Right renal pelvis (tissue), 4 donors: ENCODE measurements at places on chromosomes 7 and 10.

GRCh38 chr7:12030116-12030515 is 181.0 kb upstream of the TMEM106B start:
- DNase-seq = no peak

DNA sequence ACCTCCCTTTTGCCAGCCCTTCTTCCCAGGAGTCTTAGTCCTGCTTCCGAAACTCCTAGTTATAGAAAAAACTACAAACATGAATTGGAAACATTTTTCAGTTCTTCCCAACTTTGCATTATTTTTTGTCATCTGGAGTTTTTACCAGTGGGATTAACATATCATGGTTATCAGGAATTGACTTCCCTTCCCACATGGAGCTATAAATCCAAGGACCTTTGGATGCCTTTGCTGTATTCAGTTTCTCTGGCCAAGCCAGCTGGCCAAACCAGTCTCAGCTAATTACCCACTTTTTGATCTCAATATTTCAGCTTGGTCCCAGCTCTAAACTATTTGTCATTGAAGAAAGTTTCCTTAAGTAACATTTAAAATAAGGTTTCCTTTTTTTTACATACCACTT is 570.6 kb downstream of the SORCS1 start:
- no peak for DNase-seq

DNA sequence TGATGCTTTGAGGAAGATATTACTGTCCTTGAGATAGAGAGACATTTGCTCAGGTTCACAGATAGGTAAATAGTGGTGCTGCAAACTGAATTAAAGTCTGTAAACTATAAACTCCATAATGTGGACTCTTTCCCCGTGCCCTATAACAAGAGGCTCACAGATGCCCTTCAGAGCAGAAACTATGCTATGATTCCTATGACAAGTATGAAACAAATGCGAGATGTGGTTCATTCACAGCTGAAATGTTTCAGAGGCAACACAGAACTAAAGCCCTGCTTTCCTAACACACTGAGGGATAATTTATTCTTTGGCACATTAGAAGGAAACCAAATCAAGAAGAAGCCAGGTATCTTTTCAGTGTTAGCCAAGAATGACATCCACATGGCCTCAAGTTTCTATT is 13.4 kb downstream of the CHUK start:
- DNase-seq = no peak

- peak; percentile 60 for DNase-seq
These were observed 33.8 kb upstream of the RBM20 start for GRCh38 chr10:110610308-110610774.

DNA sequence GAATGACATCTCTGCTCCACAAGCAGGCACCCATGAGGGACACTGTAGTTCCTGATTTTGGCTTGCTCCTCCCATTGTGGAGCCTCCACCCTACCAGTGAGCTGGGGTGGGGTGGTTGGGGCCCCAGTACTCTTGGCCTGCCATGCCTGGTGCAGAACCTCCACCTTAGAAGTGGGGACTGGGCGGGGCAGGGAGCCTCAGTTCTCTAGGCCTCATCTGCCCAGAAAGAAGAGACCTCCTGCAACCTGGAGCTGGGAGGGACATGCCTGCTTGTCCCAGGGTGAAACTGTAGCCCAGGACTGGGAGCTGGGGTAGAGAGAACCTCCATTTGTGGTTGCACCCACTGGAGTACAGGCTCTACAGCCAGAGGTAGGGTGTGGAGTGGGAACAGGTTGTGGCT is 14.4 kb downstream of the RAMP3 start:
- no peak for DNase-seq

GRCh38 chr10:79159785-79160184 is 91.0 kb downstream of the ZMIZ1 start:
- no peak for DNase-seq

GRCh38 chr10:122077311-122077875 is 88.4 kb downstream of the TACC2 start:
- no peak for DNase-seq

DNA sequence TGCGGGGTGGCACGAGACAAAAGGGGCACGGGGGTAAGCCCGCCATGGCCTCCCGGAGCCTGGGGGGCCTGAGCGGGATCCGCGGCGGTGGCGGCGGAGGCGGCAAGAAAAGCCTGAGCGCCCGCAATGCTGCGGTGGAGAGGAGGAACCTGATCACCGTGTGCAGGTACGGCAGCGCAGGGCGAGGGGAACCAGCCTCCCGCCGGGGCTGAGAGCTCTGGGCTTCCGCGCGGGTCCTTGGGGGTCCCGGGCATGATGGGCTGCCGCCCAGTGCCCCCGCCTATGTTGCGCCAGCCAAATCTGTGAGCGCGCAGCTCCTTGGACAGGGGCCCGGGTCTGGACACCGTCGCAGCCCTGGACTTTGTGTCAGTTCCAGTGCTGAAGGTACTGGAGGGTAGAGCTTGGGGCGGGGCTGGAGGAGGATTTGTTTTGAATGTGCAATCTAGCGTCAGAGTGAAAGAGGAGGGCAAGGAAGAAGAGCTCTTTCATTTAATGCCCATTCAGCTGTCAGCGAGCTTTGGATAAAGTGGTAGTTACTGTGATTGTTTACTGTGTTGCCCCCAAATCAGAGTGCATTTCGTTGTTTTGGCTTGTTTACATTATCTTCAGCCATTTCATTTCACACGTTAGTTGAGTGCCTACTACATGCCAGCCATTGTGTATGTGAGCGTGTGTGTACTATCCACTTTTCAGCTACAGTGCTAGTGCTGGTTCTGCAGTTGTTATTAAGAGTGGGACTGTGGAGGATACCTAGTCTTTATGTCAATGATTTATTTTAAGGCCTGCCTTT is 777 bp downstream of the RUNDC3B start:
- DNase-seq = peak; percentile 27

- DNase-seq = no peak
These were observed 179.2 kb upstream of the CDCA7L start for GRCh38 chr7:22124941-22125340.

DNA sequence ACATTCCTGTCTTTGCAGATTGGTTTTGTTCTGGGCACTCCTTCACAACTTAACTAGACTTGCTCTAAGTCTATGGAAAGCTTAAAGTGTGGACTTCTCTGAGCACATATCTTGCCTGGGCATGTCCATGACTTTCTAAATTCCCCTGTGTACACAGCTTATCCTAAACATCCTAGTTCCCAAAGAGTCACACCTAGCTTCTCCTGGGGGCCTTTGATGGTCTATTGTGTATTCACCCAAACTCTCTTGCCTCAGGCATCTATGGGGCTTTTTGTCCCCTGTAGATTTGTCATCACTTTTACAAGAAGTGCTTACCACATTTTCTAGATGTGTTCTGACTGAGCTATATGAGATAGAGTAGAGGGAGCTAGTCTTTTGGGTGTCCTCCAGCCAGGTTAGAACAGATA is 12.2 kb upstream of the ZNF488 start:
- DNase-seq = no peak

- DNase-seq = no peak
These were observed 9.1 kb downstream of the RASSF4 start for GRCh38 chr10:44968500-44969400.

- no peak for DNase-seq
These were observed 326.3 kb downstream of the DNAJB6 start for GRCh38 chr7:157662981-157663716.

DNA sequence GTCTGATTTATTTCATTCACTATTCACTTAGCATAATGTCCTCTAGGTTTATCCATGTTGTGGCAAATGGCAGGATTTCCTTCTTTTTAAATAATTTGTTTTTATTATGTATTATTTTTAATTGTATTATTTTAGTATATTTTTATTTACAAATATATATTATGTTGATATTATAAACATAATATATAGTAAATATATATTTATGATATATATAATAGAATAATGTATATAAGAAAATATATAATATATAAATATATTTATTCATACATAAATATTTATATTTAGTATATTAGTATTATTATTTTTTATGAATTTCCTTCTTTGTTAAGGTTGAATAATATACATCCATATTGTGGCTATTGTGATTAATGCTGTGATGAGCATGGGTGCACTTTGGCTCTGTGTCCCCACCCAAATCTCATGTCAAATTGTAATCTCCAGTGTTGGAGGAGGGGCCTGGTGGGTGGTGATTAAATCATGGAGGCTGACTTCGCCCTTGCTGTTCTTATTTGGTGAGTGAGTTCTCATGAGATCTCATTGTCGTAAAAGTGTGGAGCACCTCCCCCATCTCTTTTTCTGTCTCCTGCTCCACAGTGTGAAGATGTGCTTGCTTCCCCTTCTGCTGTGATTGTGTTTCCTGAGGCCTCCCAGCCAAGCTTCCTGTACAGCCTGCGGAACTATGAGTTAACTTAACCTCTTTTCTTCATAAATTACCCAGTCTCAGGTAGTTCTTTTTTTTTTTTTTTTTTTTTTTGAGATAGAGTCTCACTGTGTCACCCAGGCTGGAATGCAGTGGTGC is 52.3 kb upstream of the CYP2C18 start:
- no peak for DNase-seq

- DNase-seq = no peak
These were observed 2.3 kb upstream of the ZSCAN25 start for GRCh38 chr7:99614495-99614894.

- no peak for DNase-seq
These were observed 1216.5 kb downstream of the SORCS3 start for GRCh38 chr10:105857268-105858264.

GRCh38 chr10:103692436-103692951 is 162.9 kb downstream of the SH3PXD2A start:
- no peak for DNase-seq

GRCh38 chr7:116776610-116777289 is 85.6 kb upstream of the CAPZA2 start:
- no peak for DNase-seq

GRCh38 chr7:44508328-44509030 is 18.0 kb upstream of the NUDCD3 start:
- no peak for DNase-seq

DNA sequence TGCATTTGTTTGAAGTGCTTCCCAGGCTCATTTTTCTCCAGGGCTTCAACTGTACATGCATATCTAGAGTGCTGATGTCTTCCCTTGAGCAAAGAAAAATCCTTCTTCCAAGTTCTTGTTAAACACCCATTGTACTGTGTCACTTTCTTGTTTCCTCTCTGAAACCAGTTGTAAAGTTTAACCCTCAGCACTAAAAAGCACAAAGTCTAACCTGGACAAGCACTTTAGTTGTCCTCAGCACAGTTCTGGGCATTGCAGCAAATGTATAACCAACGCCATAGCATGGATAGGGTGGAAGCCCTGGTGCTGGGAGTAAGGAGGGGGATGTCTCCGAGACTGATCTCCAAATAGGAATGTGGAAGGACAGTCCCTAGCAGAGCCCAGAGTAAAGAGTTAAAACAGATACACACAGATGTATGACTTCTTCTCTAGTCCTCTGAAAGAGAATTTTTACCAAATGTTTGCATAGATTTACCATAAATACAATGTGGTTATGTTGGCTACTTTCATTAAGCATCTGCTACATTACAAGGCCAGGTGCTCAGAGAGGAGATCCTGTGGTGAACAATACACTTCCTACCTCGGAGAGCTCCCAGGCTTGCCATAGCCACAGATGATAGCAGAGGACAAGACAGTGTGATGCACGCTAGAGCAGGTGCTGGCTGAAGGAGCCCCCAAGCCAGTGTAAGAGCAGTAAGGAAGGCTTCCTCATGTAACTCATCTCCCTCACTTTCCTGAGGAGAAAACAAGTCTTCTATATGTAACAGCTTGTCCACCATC is 57.0 kb downstream of the DNAJC12 start:
- DNase-seq = no peak

DNA sequence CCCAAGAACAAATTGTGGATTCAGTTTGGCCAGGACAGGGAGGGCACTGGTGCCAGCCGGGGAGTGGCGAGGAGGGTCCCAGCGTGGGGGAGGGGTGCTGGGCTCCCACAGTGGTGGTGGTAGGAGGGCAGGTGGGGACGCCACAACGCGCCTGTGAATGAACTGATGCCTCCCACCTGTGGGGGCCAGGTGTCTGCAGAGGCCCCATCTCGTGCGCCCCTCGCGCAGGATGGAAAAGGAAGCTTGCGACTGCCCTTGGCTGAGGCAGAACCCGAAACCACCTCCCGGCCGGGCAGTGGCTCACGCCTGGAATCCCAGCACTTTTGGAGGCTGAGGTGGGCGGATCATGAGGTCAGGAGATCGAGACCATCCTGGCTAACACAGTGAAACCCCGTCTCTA is 72.0 kb downstream of the MICALL2 start:
- DNase-seq = no peak

GRCh38 chr10:72022228-72022627 is 58.0 kb downstream of the CHST3 start:
- no peak for DNase-seq

- DNase-seq = no peak
These were observed 32.1 kb upstream of the CCSER2 start for GRCh38 chr10:84296091-84296981.

DNA sequence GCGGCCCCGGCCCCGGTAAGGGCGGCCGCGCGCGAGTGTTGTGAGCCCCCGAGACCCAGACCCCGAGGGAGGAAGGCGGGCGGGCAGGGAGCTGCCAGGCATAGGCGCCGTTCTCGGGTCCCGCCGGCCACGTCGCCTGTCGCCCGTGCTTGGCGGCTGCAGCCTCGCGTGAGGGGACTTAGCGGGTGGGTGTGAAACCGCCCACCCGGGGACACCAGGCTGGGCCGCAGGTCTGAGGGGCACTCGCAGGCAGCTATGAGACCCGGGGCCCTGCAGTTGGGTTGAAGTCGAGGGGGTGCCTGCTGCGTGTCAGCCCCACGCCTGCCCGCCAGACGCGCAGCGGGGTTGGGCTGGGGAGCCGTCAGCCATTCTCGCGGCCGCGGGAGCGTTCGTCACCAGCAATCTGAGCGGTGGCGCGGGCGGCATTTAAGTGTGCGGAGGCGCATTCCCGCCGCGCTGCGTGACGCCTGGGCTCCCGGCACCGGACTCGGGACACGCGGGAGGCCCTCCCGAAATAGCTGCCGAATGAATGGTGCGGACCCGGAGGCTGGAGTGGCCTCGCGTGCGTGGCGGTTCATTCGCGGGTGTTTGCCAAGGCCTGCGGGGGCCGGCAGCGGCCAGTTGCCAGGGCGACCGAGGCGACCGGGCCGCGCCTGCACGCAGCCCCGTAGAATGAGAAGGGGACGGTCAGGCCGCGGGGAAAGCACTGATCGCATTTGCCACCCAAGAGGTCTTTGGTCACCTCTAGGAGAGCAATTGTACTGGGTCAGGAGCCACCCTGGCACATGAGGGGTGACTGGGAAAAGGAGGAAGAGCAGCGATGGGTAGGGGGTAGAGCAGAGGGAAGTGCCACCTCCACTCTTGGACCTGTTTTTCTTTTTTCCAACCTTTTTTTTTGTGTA is 750 bp downstream of the ZNF398 start:
- no peak for DNase-seq

- DNase-seq = no peak
These were observed 80.4 kb downstream of the EPC1 start for GRCh38 chr10:32266566-32266965.

GRCh38 chr10:77604941-77605351 is 32.7 kb downstream of the KCNMA1 start:
- DNase-seq = no peak
